ENCODE measurements at places on chromosomes 2 and 18.

GRCh38 chr18:74444104-74444503 lies 13.0 kb downstream of the DIPK1C start:
- no peak for DNase-seq

DNA sequence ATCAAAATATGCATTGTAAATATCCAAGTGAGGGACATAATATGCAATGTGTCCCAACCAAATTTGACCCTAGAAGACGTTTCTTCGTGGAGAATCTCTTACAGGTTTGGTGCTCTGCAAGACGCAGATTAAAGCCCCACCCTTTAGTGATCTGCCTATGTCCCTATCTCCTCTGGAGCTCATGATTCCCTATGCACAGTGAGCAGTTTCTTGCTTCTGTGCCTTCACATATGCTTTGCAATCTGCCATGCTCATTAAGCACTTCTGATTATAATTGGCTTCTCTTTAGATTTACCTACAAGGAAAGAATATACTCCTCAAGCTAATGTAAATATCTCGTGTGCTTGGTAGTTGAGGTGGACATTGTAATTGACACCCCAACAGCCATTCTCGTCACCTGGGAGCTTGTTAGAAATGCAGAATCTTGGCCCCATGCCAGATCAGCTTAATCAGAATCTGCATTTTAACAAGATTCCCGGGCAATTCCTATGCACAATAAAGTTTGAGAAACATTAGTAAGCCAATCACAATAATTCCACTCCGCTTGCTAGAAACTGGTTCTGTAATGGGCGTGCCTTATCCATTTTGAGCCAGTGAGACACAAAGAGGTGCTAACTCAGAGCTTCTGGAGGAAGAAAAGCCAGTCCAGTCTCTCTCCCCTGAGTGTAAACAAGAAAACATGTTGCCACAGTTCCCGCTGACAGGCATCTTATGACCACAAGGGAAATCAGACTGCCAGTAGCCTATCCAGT lies 2.8 kb upstream of the PUM2 start:
- DNase-seq, result no peak

- DNase-seq, result no peak
Measured at GRCh38 chr2:180222644-180223043, 215.5 kb upstream of the CWC22 start.

- no peak for DNase-seq
Measured at GRCh38 chr2:46562451-46562840, 83.1 kb downstream of the TMEM247 start.

GRCh38 chr2:37389989-37390765 lies 45.7 kb downstream of the QPCT start:
- peak; percentile 29 for DNase-seq

GRCh38 chr18:59659508-59660170 lies 37.6 kb downstream of the CCBE1 start:
- DNase-seq, result no peak

DNA sequence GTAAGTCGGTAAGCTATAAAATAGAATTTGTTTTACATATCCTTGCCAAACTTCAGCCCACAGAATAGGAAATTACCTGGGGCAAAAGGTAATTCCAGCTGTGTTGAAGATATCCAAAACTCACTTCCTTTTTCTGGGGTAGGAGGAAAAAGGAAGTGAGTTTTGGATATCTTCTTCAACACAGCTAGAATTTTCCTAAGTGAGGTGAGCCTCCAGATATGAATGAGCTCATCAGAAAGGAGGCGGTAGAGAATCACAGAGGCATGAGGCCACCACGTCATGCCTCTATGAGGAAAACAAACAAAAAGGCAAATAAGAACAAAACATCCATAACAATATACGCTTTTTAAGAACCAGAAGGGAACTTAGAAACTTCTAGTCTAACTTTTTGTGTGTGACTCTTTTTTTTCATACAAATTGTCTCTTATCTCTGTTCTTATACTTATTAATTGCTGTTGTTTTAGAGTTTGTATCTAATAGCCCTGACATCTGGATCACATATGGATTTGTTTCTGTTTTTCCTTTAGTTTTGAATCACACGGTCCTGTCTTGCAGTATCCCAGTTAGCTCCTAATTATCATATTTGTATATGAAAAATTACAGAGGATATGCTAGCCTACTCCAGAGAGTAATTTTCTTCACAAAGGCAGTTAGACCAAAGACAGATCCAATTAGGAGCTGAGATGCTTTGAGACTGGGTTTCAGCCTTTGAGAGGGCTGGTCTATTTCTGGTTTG lies 104.5 kb downstream of the RBM43 start:
- DNase-seq, result no peak

- DNase-seq, result no peak
Measured at GRCh38 chr2:241813644-241814392, 4.8 kb downstream of the NEU4 start.

GRCh38 chr2:5352286-5352685 lies 339.9 kb upstream of the SOX11 start:
- DNase-seq, result no peak

- no peak for DNase-seq
Measured at GRCh38 chr2:207032490-207032889, 93.2 kb downstream of the CPO start.

GRCh38 chr18:2985628-2986027 lies 27.3 kb downstream of the LPIN2 start:
- DNase-seq, result no peak

DNA sequence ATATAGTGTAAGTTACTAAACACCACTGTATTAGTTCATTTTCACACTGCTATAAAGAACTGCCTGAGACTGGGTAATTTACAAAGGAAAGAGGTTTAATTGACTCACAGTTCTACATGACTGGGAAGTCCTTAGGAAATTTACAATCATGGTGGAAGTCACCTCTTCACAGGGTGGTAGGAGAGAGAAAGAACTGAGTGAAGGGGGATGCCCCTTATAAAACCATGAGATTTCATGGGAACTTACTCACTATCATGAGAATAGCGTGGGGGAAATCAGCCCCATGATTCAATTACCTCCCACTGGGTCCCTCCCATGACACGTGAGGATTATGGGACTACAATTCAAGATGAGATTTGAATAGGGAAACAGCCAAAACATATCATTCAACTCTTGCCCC lies 618.0 kb downstream of the NYAP2 start:
- DNase-seq, result no peak

DNA sequence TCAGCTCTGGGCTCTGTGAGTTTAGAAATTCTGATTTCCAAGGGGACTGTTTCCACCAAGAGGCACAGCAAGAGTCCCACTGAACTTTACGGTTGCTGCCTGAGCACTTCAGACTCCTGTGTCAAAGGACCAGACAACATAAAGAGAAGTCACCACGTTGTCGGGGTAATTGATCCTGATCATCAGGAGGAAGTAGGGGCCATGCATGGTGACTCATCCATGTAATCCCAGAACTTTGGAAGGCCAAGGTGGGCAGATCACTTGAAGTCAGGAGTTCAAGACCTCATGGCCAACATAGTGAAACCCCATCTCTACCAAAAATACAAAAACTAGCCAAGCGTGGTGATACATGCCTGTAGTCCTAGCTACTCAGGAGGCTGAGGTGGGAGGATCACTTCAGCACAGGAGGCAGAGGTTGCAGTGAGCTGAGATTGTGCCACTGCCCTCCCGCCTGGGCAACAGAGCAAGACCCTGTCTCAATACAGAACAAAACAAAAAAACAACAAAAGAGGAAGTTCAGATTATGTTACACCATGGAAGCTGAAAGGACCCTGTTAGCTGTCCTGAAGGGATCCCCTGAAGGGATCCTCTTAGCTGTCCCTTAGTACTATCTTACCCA lies 9.4 kb upstream of the ASXL2 start:
- DNase-seq, result no peak

DNA sequence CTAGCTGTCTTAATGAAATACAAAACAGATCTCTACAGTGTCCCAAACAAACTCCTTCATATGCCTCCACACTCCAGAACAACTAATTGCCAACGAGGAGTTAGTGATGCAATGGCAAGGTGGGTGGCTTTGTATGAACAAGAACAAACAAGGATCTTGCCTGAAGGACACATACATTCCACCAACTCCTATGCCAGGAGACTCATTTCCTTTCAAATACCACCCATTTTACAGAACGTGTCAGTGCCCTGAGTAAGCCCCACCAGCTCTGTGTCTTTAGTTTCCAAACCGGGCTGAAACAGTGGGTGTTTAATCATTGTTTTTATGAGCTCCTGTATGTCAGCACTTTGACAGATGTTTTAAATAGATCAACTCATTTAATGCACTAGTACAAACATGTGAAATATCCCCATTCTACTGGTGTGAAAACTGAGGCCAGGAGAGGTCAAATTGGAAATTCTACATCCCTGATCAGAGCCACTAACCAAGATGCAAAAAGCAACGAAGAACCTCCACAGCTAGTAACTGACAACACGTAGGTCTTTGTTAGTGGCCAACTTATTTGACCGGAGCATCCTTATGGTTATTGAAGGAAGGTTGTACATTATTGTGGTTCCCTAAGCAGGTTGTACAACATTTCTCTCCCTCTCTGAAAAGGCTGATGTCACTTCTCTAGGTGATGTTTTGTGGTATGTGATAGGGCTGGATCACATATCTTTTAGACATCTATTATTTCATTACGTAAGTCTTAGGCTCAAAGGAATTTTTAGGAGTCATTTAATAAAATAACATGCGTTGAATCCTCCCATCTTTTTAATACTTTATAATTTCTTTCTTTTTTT lies 534.9 kb upstream of the TNP1 start:
- DNase-seq, result no peak

DNA sequence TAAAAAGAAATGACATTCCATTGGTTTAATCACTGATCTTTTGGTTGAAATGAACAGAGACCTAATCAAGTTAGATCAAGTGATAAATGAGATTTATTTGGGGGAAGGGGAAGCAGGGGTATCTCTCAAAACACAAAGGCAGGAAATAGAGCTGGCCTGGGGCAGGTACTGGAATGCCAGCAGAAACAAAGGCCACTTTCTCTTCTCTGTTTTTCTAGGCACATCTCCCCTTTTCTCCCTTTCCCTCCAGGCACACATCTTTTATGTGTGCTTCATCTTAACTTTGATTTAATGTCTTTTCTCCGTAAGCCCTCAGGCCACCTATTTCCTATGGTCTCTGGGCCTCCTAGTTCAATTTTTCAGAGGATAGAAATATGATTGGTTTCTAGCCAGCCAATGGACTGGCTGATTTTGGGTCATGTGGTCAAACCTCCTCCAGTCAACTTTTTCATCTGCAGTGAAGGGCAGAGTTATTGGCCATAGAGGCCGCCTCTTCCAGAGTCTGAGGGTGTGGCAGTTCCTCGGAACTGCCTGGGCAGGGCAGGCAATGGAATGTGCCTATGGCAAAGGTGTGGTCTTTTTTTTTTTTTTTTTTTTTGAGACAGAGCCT lies 58.9 kb upstream of the FAM136A start:
- DNase-seq, result no peak

DNA sequence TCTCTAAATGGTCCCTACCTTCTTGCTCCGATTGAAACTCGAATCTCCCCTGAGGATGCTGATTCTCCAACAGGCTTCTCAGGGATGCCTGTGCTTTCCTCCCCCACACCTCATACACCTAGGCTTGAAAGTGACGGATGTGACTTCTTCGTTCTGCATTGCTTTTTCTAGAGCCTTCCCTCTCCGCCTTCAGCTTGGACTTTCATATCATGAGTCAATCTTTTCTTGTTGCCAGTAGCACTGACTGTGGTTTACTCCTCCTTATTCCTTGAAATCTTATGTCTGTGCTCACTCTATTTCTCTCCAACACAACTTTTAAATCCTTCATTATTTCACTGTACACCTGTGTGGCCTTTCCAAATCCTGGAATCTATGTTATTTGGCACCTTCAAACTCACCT lies 451.4 kb downstream of the TMX3 start:
- DNase-seq, result no peak

DNA sequence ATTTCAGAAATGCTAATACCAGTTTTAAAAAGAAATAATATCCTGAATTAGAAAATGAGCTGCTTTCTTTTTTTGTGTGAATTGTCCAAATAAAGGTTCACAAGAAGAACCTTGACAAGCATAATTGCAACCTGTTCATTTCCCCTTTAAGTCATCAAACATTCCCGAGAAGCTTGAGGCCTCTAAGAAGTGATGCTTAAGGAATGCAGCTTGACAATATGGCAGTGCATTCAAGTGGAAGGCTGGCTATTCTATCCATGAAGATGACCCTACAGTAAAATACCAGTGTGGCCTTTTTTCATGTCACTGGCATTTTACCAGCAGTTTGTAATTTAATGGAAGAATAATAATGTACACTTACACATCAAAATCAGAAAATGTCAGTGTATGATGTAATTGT lies 216.7 kb downstream of the CTNNA2 start:
- DNase-seq, result no peak

DNA sequence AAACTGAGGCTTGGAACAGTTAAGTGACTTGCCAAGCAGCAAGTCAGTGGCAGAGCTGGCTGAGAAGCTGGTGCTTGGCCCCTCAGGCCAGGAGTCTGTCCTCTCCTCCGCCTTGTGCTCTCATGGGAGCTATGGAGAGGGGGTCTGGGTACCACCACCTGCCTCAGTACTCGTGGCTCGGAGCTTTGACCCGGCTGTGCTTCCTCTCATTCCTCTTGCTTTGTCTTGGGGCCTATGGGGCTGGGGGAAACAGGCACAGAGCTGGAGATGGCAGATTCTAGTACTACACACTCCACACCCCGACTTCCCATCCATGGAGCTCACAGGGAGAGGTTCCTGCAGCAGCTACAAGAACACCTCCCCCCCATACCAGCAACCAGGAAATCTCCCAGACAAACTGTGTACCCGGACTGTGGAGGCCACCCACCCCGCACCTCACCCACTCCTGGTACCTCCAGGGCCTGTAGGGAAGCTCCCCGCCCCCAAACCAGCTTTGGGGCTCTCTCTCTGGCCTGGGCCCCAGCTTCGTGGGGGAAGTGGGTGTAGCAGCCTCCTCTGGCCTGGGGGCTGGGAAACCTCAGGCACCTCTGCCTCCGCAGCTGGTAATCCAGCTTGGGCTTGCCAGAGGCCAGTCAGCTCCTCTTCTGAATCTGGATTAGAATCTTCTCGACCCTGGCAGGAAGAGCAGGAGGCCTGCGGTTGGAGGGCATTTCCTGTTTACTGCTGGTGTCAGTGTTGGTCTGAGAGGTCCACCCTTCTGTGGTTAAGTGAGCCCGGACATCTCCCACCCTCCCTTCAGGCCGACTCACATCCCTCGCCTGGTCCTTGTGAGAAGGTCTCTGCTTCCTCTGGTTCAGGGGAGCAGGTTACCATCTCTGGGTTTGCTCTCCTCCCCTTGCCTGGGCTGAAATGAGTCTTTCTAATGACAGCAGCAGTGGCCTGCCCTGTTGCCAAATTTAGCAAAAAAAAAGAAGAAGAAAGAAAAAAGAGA lies 22.3 kb upstream of the RHOB start:
- no peak for DNase-seq

DNA sequence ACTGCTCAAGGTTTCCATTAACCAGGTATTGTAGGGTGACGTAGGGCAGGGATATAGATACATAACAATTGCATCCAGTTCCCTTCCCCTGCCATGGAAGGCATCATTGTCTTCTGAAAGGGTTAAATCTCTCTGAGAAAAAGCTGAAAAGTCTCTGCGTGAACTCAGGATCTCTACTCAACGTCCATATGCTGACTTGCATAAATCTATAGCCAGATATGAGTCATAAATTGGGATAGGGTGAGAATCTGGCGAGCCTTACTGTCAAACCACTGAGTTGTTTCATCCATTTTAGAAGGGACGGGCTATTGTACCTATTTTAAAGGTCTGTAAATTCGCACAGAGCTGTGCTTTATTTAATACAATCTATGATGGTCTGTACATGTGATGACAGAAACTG lies 258.3 kb downstream of the L3MBTL4 start:
- no peak for DNase-seq

GRCh38 chr2:12686708-12687283 lies 29.9 kb upstream of the TRIB2 start:
- no peak for DNase-seq
